HTR-8/SVneo (cell line): ENCODE measurements at places on chromosomes 6 and 20.

- DNase-seq, result no peak
Observed at GRCh38 chr6:56040223-56040622, 164.8 kb upstream of the BMP5 start.

- DNase-seq, result no peak
Observed at GRCh38 chr6:73727114-73727513, 31.1 kb downstream of the CD109 start.

DNA sequence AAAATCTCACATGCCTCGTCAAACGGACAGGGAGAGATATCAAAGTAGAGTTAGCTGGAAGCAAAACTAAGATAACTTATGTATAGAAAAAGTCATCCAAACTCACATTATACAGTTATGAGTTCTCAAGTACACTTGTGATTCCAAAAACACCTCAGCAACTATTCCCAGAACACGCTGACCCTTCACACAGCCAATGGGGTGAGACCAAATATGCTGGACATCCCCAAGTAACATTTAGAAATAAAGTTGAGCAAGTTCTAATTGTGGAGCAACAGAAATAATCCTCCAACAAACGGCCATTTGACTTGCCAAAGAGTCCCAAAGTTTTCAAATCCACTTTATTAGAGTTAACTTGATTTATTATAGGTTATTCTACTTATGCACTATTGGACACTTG, 52.4 kb downstream of the LY86 start:
- no peak for DNase-seq

DNA sequence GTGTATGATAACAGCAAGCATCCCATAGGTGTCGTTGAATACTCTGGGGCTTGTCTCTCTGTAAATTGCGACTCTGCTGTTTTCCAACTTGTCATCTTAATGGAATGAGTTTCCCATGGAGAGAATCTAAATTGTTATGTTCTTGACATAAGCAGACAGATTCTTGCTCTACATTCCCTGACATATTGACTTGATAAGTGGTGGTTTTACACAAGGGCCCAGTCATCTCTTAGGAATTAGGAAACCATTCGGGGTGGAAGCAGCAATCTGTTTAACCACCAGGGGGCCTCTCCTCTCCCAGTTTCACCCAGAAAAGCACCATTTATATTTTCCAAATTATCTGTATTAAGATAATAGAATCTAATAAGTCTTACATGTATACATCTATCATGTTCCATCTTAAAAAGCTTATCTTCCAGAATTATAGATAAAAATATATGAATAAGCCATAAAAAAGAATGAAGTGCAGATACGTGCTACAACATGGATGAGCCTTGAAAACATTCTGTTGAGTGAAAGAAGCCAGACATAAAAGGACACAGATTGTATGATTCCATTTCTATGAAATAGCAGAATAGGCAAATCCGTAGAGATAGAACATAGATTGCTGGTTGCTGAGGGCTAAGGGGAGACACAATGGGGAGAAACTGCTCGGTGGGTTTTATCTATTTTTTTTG, 23.1 kb upstream of the MROH8 start:
- DNase-seq, result peak; percentile 97

GRCh38 chr6:148789948-148790347, 43.1 kb downstream of the UST start:
- no peak for DNase-seq

GRCh38 chr6:139695361-139695760, 320.9 kb upstream of the CITED2 start:
- no peak for DNase-seq

GRCh38 chr20:39661833-39662232, 699.7 kb downstream of the DHX35 start:
- no peak for DNase-seq

DNA sequence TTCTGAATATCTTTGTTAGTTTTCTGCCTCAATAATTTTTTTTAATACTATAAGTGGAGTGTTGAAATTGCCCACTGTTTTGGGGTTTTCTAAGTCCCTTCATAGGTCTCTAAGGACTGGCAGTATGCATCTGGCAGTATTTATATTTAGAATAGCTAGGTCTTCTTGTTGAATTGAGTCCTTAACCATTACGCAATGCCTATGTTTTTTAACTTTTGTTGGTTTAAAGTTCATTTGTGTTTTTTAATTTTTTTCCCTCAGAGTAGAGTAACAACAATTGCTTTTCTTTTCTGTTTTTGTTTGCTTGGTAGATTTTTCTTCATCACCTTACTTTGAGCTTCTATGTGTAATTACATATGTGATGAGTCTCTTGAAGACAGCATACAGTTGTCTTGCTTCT, 375.9 kb upstream of the EYS start:
- DNase-seq, result no peak

DNA sequence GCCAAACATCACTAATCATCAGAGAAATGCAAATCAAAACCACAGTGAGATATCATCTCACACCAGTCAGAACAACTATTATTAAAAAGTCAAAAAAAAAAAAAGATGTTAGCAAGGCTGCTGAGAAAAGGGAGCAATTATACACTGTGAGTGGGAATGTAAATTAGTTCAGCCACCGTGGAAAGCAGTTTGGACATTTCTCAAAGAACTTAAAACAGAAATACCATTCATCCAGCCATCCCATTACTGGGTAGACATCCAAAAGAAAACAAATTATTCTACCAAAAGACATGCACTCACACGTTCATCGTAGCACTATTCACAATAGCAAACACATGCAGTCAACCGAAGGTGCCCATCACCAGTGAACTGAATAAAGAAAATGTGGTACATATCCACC, 213.9 kb downstream of the TTLL2 start:
- no peak for DNase-seq

DNA sequence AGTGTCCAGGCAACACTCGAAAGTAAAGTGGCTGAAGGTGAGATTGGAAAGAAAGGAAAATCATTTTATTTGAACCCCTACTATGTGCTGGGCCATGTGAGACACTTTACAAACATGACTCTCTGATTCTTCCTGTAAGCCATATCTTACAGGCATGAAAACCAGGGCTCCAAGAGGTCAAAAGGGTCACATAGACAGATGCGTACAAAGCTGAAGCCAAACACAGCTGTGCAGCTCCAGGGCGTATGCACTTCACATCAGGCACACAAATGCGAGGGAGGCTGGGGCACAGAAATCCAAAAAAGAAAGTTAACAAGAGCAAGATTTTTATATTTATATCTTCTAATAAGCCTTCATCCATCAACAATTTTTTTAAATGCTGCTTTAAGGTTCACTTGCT, 176.5 kb downstream of the PHACTR1 start:
- DNase-seq, result no peak

- no peak for DNase-seq
Observed at GRCh38 chr6:136969433-136969832, 47.3 kb downstream of the SLC35D3 start.

GRCh38 chr20:50292591-50293283, 102.1 kb downstream of the CEBPB start:
- peak; percentile 98 for DNase-seq

DNA sequence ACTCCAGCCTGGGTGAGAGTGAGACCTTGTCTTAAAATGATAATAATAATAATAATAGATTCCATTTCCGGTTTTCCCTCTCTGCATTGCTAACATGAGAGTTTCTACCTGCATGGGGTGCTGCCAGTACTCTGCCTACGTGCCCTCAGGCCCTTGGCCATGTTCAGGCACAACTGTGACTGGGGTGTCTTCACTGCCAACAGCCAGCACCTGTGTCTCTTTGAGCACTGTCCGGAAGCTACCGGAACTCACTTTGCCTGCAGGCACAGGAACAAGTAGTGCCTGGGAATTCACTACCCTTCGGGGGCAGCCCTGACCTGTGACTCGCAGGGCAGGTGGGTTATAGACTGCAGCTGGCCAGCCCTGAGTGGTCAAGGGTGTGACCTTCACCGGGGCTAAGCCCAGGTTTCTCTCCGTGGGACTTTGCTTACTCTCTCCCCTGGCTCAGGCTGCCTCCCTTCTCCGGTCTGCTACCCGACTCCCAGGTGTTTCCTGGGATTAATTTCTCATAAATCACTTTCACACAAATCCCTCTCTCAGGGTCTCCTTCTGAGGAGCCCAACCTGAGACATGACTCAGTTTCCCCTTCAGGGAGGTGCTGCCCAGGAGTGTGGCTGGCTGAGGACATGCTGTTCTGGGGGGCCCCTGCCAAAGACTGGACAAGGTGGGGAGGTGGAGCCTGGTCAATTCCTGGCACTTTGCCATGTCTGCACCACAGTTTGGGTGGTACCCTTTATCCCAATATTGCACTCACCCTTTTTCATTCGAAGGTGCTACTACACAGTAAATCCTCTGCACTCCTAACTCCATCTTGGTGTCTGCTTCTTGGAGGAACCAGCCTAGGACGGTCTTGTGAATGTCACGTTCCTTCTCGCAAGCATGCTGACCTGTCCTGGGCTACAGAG, 79.5 kb upstream of the RALGAPA2 start:
- no peak for DNase-seq

GRCh38 chr20:22312744-22313346, 271.5 kb downstream of the FOXA2 start:
- DNase-seq, result no peak

GRCh38 chr6:136149311-136149710, 100.8 kb downstream of the MTFR2 start:
- no peak for DNase-seq

DNA sequence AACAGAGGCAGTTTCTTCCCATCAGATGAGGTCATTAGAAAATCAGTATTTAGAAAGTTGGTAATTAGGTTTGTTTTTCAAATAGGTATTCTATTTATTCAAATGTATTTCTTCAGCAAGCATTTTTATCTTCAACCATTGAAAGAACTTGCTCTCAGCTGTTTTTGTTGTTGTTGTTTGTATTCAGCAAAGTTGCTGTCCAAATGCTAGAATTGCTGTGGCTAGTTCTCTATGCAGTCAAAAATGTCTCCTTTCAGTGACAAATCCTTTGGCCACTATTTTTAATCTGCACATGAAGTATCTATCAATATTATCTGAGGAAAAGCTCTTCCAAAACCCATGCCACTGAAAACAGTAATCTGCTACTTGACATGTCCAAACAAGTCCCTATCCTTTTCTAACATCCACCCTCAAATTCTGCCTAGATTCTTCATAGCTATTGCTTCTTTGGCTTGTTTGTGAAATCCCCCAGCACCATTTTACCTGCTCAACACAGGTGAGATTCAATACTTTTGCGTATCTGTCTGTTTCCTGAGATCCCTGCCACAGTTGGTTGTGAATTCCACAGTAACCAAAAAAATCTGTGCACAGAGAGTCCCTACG, 1005.4 kb downstream of the GRIK2 start:
- DNase-seq, result no peak

GRCh38 chr20:56422076-56422823, 10.2 kb downstream of the CASS4 start:
- peak; percentile 96 for DNase-seq

DNA sequence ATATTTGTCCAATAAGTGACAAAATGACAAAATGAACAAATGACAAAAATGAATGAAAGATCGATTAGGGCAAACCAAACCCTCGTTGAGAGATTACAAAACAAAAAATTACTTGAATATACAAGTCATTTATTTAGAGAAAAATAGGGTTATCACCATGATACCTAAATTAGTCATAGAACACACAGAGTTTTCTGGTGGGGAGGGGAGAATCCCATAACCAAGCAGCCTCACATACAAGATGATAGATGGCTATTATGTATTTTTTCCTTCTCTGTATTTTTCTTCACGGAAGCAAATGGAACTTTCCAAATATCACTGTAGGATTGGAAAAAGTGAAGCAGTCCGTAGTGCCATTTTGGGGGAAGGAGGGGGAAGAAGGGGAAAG, 28.5 kb upstream of the BMP6 start:
- DNase-seq, result no peak
